ENCODE measurements at places on chromosomes 6 and 20. TPM values are rescaled to one million over a fixed set of nuclear protein-coding genes. Genes with fewer than 3 reads are reported as not detected.

WFDC11 gene
- not detected for total RNA-seq

GSTA3 gene
- not detected for total RNA-seq

ANGPT4 gene
- not detected for total RNA-seq

ID4 gene
- total RNA-seq: under 0.01 TPM

MARCKS gene
- 218 TPM for total RNA-seq
